ENCODE measurements at places on chromosomes 7 and 10.

DNA sequence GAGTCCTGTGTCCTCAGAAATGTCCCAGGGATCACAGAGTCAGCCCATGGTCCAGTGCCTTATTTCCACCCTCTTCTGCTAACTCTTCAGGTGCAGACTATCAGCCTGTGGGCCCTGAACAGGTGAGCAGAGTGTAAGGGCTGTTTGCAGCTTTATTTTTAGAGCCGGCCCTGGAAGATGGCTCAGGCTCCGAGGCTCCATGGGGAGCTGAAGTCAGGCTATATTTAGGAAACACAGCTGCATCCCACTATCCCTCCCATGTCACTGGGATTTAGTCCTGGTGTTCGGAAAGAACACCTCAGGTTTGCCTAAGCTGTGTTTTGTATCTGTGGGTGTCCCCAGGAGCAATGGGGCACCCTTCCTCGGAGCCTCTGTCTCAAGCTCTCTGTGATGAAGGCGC is 126.9 kb downstream of the RPS24 start:
- H3K4me3 ChIP-seq = no peak overlapping the region
- H3K27ac ChIP-seq = no peak overlapping the region
- no peak for DNase-seq
- H3K4me1 ChIP-seq = no peaks in the 10 kb centered on the region
- no peaks in the 10 kb centered on the region for H3K27me3 ChIP-seq
- no peaks in the 10 kb centered on the region for H3K36me3 ChIP-seq

DNA sequence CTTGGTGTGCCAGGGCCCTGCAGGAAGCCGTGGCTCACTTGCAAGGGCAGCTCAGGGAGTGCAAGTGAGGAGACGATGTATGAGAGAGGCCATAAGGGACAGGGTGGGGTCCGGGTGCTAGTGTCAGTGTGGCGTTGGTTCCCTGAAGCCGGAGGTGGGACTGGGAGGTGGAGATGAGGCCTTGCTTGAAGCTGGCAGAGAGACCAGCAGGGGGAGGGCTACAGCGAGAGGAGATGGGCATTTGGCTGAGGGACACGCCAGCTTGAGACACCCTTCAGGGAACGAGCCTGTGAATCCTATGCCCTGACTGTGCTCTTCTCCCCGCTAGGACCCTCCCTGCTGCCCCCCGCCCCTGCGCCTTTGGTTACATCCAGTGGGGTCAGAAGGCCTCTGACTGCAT is 529.1 kb downstream of the TCERG1L start:
- no peaks in the 10 kb centered on the region for H3K4me1 ChIP-seq
- DNase-seq = no peak
- H3K27ac ChIP-seq = no peak overlapping the region
- no peaks in the 10 kb centered on the region for H3K27me3 ChIP-seq
- H3K36me3 ChIP-seq = no peaks in the 10 kb centered on the region
- H3K4me3 ChIP-seq = no peak overlapping the region

GRCh38 chr10:70685455-70685911 is 13.2 kb downstream of the ADAMTS14 start:
- H3K27ac ChIP-seq = no peak overlapping the region
- H3K27me3 ChIP-seq = no peaks in the 10 kb centered on the region
- no peaks in the 10 kb centered on the region for H3K4me1 ChIP-seq
- no peak overlapping the region for H3K4me3 ChIP-seq
- no peak for DNase-seq

DNA sequence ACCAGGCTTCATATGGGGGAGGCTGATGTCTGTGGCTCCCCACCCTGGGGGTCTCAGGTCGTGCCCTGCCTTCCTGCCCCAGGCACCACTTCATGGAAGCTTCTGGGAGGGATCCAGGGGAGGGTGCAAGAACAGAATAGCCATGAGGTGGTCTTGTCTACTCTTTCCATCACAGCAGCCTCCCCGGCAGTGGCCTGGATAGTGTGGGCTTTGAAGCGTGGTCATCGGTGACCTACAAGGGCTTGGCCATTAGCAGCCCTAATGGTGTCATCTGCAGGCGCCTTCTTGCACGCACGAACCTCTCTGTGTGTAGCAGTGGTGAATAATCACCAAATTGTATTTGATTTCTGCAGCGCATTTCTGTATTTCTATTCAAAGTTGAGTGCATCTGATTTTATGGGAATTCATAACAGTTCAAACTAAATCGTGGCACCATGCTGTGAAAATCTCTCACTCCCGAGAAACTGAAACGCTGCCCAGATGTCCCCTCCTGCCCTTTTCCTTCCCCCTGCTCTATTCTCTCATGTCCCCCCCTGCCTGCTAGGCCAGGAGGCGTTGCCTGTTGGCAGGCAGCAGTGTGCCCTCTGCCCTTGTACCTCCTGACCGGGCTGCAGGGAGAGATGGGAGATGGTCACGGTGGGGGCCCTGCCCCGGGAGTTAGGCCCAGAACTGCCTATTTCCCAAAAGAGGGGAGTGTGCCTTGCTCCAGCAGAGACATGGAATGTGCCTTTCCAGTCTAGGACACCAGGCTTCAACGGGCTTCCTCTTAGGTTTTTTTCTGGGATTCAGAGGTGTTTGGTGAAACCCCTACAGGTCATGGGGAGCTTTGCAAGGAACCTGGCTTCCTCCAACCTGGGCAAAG is 34.8 kb downstream of the CDH23 start:
- H3K4me3 ChIP-seq = no peak overlapping the region
- no peaks in the 10 kb centered on the region for H3K4me1 ChIP-seq
- no peaks in the 10 kb centered on the region for H3K36me3 ChIP-seq
- no peaks in the 10 kb centered on the region for H3K27me3 ChIP-seq

DNA sequence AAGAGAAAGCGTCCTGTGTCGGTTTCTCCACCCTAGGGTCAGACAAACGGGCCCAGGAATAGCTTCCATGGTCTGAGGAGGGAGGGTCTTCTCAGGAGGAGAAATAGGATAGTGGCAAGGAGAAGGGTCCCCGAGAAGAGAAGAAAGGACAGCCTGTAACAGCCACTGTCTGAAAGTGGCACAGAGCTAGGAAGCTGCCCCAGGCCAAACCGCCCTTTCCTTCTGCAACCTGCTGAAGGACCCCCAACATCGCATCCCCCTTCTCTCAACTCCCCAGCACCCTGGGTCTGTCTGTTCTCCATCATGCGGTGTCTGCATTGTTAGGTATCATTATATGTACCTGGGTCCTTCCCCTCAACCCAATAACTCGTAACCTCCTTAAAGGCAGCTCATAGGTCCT is 47.1 kb downstream of the COL17A1 start:
- H3K36me3 ChIP-seq = no peaks in the 10 kb centered on the region
- H3K4me3 ChIP-seq = no peak overlapping the region
- H3K27me3 ChIP-seq = no peaks in the 10 kb centered on the region
- no peak for DNase-seq
- no peak overlapping the region for H3K27ac ChIP-seq

- no peak overlapping the region for H3K27ac ChIP-seq
- DNase-seq = no peak
- H3K27me3 ChIP-seq = no peaks in the 10 kb centered on the region
- H3K4me3 ChIP-seq = no peak overlapping the region
- no peaks in the 10 kb centered on the region for H3K36me3 ChIP-seq
Observed at GRCh38 chr7:154644366-154644765, 358.6 kb downstream of the PAXIP1 start.

DNA sequence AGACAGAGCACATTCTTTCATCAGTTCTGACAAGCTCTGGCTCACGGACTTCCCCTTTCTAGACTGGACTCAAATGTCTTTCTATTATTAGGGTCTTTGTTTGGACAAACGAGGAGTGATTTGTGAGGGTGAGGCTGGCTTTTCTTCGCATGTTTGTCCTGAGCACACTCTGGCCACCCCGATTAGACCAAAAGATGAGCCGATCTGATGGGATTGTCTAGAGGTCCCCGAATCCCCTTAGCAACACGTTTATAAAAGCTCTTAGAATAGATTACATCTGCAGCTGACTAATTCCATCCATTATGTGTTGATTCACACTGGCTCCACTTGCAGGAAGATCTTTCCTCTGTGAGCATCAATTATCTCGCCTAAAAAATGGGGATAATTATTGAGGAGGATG is 675.4 kb upstream of the AUTS2 start:
- H3K4me1 ChIP-seq = no peaks in the 10 kb centered on the region
- no peak overlapping the region for H3K27ac ChIP-seq
- no peaks in the 10 kb centered on the region for H3K27me3 ChIP-seq
- DNase-seq = no peak

- H3K27me3 ChIP-seq = no peaks in the 10 kb centered on the region
- H3K4me3 ChIP-seq = no peak overlapping the region
- H3K4me1 ChIP-seq = peaks cover 50% of the 10 kb centered on the region
- peaks cover 41% of the 10 kb centered on the region for H3K36me3 ChIP-seq
Observed at GRCh38 chr10:14569274-14570060, 205.2 kb downstream of the FAM107B start.

- H3K4me3 ChIP-seq = no peak overlapping the region
- peaks cover 2% of the 10 kb centered on the region for H3K4me1 ChIP-seq
- peaks cover 51% of the 10 kb centered on the region for H3K36me3 ChIP-seq
- DNase-seq = no peak
Observed at GRCh38 chr10:12777840-12778585, 223.5 kb downstream of the CCDC3 start.

- no peaks in the 10 kb centered on the region for H3K27me3 ChIP-seq
- peaks cover 3% of the 10 kb centered on the region for H3K36me3 ChIP-seq
- no peak for DNase-seq
- H3K4me3 ChIP-seq = no peak overlapping the region
- no peaks in the 10 kb centered on the region for H3K4me1 ChIP-seq
- H3K27ac ChIP-seq = no peak overlapping the region
Observed at GRCh38 chr7:99525713-99526440, 21.4 kb downstream of the ZKSCAN5 start.

DNA sequence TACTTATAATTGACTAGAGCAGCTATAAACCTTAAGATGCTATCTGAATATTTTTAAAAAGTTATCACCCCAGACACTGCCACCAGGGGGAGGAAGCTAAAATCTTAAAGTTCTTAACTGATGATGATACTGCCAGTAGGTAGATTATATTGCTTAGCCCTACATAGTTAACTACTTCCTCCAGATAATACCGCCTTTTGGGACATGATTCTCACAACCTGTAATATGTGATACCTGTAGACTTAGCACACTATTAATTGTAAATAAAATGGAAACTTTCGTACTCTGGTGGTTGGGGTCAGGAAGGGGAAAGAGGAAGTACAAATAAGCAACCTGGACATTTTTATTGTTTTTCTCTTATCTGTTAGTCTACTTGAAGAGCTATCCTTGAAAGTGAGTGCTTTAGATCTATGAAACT is 268.9 kb downstream of the ADK start:
- no peak overlapping the region for H3K27ac ChIP-seq
- peak; percentile 42 for DNase-seq
- no peaks in the 10 kb centered on the region for H3K27me3 ChIP-seq
- H3K36me3 ChIP-seq = no peaks in the 10 kb centered on the region

- H3K4me1 ChIP-seq = no peaks in the 10 kb centered on the region
- no peak overlapping the region for H3K27ac ChIP-seq
- no peak overlapping the region for H3K4me3 ChIP-seq
- no peaks in the 10 kb centered on the region for H3K36me3 ChIP-seq
- DNase-seq = no peak
- no peaks in the 10 kb centered on the region for H3K27me3 ChIP-seq
Observed at GRCh38 chr10:124983321-124983720, 41.4 kb downstream of the ZRANB1 start.

DNA sequence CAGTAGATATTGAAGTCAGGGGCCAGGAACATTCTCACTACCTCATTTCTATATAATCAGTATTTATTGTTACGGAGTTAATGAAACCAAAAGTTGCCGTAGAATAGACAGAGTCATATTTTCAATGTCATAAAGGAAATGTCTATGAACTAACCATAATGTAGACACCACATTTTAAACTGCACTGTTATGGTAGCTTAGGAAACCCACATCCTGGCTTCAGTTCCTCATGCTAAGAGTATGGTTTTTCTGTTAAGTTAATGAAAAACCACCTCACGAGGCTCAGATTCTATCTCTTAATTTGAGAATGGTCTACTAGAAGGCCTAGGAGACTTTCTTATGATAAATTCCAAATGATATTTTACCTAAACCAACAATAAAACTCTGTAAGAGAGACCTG is 166.5 kb downstream of the TMEM26 start:
- peak overlapping the region; percentile 19 for H3K27ac ChIP-seq
- no peaks in the 10 kb centered on the region for H3K36me3 ChIP-seq
- H3K4me1 ChIP-seq = peaks cover 26% of the 10 kb centered on the region
- DNase-seq = peak; percentile 76
- no peak overlapping the region for H3K4me3 ChIP-seq

- no peak overlapping the region for H3K27ac ChIP-seq
- H3K36me3 ChIP-seq = no peaks in the 10 kb centered on the region
- no peaks in the 10 kb centered on the region for H3K4me1 ChIP-seq
- H3K27me3 ChIP-seq = no peaks in the 10 kb centered on the region
Observed at GRCh38 chr10:118505363-118505762, 90.1 kb downstream of the PRLHR start.

GRCh38 chr10:24097751-24098207 is 111.2 kb upstream of the KIAA1217 start:
- no peaks in the 10 kb centered on the region for H3K4me1 ChIP-seq
- no peaks in the 10 kb centered on the region for H3K36me3 ChIP-seq
- H3K27me3 ChIP-seq = no peaks in the 10 kb centered on the region
- DNase-seq = no peak

DNA sequence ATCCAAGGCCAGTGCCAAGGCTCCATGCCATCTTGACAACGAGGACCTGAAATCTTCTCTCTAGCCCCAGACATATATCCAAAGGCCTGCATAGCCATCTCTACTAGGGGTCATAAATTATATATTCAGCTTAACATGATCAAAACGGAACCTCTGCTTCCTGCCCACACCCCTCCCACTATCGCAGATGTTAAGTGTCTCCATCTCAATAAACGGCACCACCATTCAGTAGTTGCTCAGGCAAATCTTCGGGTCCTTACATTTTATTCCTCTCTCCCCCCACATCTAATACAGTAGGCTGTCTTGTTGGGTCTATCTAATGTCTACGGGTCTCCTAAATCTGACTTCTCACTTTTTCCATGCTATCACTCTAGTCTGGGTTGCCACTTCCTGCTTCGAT is 201.1 kb upstream of the PLXNA4 start:
- H3K36me3 ChIP-seq = no peaks in the 10 kb centered on the region
- H3K27ac ChIP-seq = no peak overlapping the region
- DNase-seq = no peak
- no peak overlapping the region for H3K4me3 ChIP-seq
- H3K4me1 ChIP-seq = no peaks in the 10 kb centered on the region

GRCh38 chr7:128699895-128700294 is 27.8 kb downstream of the GARIN1A start:
- no peak overlapping the region for H3K4me3 ChIP-seq
- no peak overlapping the region for H3K27ac ChIP-seq
- peaks cover 10% of the 10 kb centered on the region for H3K4me1 ChIP-seq
- DNase-seq = no peak
- H3K27me3 ChIP-seq = peaks cover 44% of the 10 kb centered on the region

DNA sequence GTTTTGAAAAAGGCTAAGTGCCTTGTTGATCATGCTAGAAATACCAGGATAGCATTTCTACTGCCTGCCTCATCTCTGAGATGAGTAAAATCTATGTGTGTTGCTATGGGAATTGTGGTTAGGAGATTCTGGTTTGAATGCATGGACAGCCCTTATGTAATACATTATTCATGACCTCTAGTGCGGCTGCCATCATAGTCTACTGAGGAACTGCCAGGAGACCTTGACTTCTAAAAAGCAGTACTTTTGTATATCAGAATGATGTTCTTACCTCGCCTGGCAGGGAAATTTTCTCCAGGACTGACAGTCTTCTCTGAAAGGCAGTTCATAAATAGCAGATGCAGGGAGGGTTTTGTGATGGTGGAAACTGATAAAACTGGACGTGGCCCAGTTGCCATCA is 248.5 kb downstream of the NSUN6 start:
- H3K4me3 ChIP-seq = no peak overlapping the region
- H3K27ac ChIP-seq = no peak overlapping the region
- H3K36me3 ChIP-seq = no peaks in the 10 kb centered on the region
- H3K27me3 ChIP-seq = no peaks in the 10 kb centered on the region
- no peak for DNase-seq

Data from B cell (primary cell).